ENCODE measurements at places on chromosomes 3 and 15. TPM values are rescaled to one million over a fixed set of nuclear protein-coding genes. Genes with fewer than 3 reads are reported as not detected.

DNA sequence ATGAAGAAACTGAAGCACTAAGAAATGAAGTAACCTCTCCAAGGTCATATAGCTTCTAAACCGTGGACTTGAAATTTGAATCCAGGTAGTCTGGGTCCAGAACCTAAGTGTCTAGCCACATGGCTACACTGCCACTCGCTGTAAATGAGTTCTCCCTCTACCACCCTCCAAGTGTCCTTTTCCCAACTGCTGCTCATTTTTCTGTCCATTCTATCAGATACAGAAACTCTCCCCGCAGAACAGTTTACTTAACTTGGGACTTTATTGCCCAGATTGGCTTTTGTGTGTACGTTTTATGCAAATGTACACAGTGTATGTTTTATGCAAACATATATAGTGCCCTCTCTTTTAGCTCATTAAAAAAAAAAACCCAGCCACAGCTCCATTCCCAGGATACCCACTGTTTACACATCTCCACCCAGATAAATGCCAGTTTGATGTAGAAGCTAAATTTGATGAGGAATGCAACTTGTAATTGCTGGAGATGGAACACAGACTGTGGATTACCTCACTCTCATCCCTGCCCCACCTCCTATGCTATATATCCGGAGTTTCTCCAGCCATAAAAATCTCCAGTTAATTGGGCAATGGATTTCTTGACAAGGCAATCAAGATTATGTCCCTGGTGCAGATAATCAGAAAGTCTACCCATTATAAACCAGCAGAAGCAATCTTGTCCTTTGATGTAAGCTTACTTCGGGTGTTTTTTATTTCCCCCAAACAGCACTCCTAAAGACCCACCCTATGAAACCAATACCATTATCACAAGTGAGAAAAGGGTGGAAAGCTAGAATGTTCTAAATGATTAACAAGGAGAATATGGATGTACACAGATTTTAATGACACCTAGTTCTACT, 42.0 kb downstream of the THBS1 start:
- H3K27me3 ChIP-seq: peaks cover 2% of the 10 kb centered on the region
- peaks cover 22% of the 10 kb centered on the region for H3K36me3 ChIP-seq
- H3K27ac ChIP-seq: peak overlapping the region; percentile 98
- H3K4me3 ChIP-seq: peak overlapping the region; percentile 71
- H3K4me1 ChIP-seq: peaks cover 62% of the 10 kb centered on the region

DNA sequence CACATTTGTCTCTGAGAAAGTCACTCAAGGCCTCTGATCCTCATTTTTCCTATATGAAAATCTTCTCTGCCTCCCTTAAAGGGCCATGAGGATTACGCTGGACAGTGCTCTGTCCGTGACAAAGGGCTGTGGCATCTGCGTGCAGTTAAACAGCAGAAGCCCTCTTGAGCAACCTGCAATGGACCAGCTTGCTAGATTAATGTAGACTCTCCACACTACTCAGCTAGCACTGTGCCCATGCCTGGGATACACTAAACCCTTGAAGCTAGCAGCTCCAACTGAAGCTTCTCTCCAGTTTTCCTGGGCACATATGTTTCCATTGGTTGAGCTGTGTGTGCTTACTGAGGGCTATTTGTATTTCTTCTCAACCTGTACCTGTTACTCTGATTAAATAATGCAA, 303.8 kb downstream of the RPLP1 start:
- peaks cover 74% of the 10 kb centered on the region for H3K4me1 ChIP-seq
- no peak for DNase-seq
- peak overlapping the region; percentile 82 for H3K27ac ChIP-seq
- no peak overlapping the region for H3K4me3 ChIP-seq
- peaks cover 2% of the 10 kb centered on the region for H3K27me3 ChIP-seq

GRCh38 chr15:60972301-60972700, 256.8 kb downstream of the RORA start:
- H3K4me1 ChIP-seq: no peaks in the 10 kb centered on the region
- no peaks in the 10 kb centered on the region for H3K36me3 ChIP-seq
- H3K27me3 ChIP-seq: peaks cover 2% of the 10 kb centered on the region
- H3K4me3 ChIP-seq: no peak overlapping the region
- H3K27ac ChIP-seq: no peak overlapping the region
- DNase-seq: no peak

DNA sequence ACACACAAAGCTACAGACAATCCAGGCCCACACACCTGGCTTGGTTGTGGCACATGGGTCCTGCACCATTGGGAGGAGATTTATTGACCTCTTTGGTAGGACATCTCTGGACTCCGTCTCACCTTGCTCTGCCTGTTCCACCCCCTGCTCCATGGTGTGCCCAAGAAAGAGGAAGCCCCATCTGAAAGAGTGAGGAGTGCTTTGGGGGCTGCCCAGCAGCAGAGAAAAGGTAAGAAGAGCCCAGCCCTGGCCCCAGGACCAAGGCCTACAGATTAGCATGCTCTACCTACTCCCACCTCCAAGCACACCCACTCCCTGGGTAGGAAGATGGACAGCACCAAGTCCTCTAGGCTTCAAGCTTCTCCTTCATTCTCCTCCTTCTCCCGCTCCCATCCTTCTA, 3.2 kb upstream of the DCAF1 start:
- no peak overlapping the region for H3K4me3 ChIP-seq
- peaks cover 3% of the 10 kb centered on the region for H3K36me3 ChIP-seq

- no peaks in the 10 kb centered on the region for H3K4me1 ChIP-seq
- H3K36me3 ChIP-seq: no peaks in the 10 kb centered on the region
- H3K27me3 ChIP-seq: peaks cover 9% of the 10 kb centered on the region
- H3K27ac ChIP-seq: no peak overlapping the region
- no peak overlapping the region for H3K4me3 ChIP-seq
Observed at GRCh38 chr15:71659730-71660067, 150.7 kb upstream of the NR2E3 start.

The PTPN23 gene
- 35.1 TPM for total RNA-seq

The GATM gene
- 0.86 TPM for total RNA-seq

DNA sequence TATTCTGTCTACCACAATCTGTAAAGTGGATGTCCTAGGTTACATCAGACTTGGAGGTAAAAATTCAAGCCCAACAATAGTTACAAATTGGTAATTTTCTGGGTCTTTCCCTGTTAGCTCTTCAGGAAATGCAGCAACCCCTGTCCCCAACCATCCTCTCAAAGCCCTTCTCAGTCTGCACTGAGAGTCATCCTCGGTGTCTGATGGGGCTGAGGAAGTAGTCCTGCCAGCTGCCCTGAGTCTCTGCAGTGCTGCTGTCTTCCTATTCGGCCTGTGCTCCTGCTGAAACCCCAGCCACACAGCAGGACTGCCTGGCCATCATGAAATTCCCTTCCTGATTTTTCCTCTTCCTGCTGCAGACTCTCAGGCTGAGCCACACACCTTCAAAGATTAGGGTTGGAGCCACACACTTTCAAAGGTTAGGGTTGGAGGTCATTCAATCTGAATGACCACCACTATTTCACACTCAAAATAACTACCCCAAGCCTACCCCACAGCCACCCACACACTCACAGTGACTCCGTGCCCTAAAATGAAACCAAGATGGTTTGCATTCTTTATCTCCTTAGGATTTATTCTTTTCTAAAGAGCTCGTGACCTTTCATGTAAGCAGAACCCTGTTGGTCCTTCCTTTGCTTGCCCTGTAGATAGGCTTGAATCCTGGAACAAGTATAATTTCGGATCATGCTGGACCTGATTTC, 17.6 kb downstream of the TRIM42 start:
- H3K4me3 ChIP-seq: no peak overlapping the region
- H3K27me3 ChIP-seq: peaks cover 3% of the 10 kb centered on the region
- H3K36me3 ChIP-seq: no peaks in the 10 kb centered on the region
- H3K4me1 ChIP-seq: no peaks in the 10 kb centered on the region
- no peak for DNase-seq

DNA sequence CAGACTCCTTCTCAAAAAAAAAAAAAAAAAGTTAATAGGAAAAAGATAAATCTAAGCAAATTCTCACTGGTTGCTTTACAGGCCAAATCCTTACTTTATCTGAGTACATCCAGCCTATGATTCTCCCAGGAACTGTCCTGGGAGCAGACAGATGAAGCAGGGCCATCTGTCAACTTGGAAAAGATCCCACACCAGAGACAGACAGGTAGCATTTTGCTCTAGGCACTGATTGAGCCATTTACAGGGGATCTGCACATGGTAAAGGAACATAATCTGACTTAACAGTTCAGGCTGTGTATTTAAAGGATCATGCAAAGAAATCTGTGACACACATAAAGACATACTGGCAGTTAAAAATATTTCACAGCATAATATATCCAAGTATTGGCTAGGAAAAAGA, 1006.5 kb downstream of the TBL1XR1 start:
- H3K4me1 ChIP-seq: no peaks in the 10 kb centered on the region
- DNase-seq: no peak
- H3K36me3 ChIP-seq: no peaks in the 10 kb centered on the region
- H3K27ac ChIP-seq: no peak overlapping the region

DNA sequence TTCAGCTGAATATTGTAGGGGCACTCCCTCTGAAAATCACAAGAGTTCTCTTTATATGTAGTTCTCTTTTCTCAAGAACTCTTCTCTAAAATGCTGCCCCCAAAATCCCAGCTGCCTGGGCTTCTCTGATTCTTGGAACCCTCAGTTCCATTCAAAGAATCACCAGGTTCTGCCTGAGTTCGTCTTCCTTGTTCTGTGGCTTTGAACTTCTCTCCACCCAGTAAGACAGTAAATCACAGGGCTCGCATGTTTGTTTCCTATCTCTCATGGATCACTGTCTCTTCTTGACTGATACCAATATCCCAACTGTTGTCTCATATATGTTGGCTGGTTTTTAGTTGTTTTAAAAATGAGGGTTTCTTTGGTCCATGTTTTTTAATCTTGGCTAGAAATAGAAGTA, 359.5 kb upstream of the CBLB start:
- no peaks in the 10 kb centered on the region for H3K27me3 ChIP-seq
- peaks cover 51% of the 10 kb centered on the region for H3K36me3 ChIP-seq
- H3K4me3 ChIP-seq: no peak overlapping the region

- no peak overlapping the region for H3K4me3 ChIP-seq
- peaks cover 5% of the 10 kb centered on the region for H3K27me3 ChIP-seq
- DNase-seq: no peak
- no peaks in the 10 kb centered on the region for H3K36me3 ChIP-seq
Observed at GRCh38 chr3:9167222-9167621, 82.2 kb downstream of the SRGAP3 start.

The P4HTM gene
- 34.5 TPM for total RNA-seq

DNA sequence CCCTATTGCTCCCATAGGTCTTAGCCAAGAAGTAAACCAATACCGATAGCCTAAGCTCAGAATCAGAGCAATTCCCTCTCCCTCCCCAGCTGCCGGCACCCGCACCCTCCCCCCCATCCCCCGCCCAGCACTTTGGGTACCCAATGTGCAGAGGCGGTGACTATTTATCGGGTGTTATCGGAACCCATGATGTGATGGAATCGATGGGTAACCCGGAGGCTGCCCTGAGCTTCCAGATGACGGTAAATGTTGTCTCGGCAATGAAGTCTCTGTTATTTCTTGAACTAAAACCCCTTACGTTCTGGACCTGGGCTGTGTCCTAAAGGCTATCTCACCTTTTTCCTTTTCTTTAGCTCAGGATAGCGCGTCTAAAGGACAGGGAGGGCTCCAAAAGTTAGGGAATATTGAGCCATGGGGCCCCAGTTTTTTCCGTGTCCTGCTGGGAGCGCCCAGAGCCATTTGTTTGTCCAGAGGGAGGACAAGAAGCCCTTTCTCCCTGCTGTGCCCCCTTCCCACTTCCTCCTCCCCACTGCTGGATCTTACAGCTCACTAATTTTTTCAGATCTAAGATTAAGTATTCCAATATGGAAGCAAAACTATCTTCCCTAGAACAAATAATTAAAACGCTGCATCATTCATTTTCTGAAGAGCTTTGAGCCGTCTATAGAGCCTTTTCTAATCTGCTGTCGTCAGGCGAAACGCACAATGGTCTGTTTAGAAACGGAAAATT, 1.5 kb downstream of the SLITRK3 start:
- H3K36me3 ChIP-seq: peaks cover 2% of the 10 kb centered on the region
- H3K4me1 ChIP-seq: no peaks in the 10 kb centered on the region
- H3K27me3 ChIP-seq: peaks cover 58% of the 10 kb centered on the region
- no peak overlapping the region for H3K27ac ChIP-seq
- no peak for DNase-seq
- H3K4me3 ChIP-seq: no peak overlapping the region

The TRAIP gene
- 26.5 TPM for total RNA-seq

- no peaks in the 10 kb centered on the region for H3K36me3 ChIP-seq
- H3K27ac ChIP-seq: no peak overlapping the region
- H3K4me1 ChIP-seq: no peaks in the 10 kb centered on the region
- no peak overlapping the region for H3K4me3 ChIP-seq
- H3K27me3 ChIP-seq: no peaks in the 10 kb centered on the region
- DNase-seq: no peak
Observed at GRCh38 chr3:184414418-184415202, 34.8 kb downstream of the CHRD start.

- H3K27ac ChIP-seq: no peak overlapping the region
- H3K4me3 ChIP-seq: no peak overlapping the region
- H3K4me1 ChIP-seq: no peaks in the 10 kb centered on the region
- H3K36me3 ChIP-seq: no peaks in the 10 kb centered on the region
- DNase-seq: no peak
Observed at GRCh38 chr3:74469151-74469550, 145.3 kb downstream of the CNTN3 start.

- peaks cover 28% of the 10 kb centered on the region for H3K36me3 ChIP-seq
- H3K27ac ChIP-seq: no peak overlapping the region
- no peak for DNase-seq
- H3K27me3 ChIP-seq: peaks cover 2% of the 10 kb centered on the region
- peaks cover 35% of the 10 kb centered on the region for H3K4me1 ChIP-seq
Observed at GRCh38 chr3:12997387-12997786, 75.8 kb downstream of the IQSEC1 start.

The ARPP21 gene
- total RNA-seq: not detected

- H3K27ac ChIP-seq: no peak overlapping the region
- no peak overlapping the region for H3K4me3 ChIP-seq
- H3K4me1 ChIP-seq: no peaks in the 10 kb centered on the region
- peaks cover 2% of the 10 kb centered on the region for H3K27me3 ChIP-seq
- H3K36me3 ChIP-seq: no peaks in the 10 kb centered on the region
- no peak for DNase-seq
Observed at GRCh38 chr3:53957831-53958230, 66.2 kb upstream of the SELENOK start.

The GLDN gene
- total RNA-seq: not detected

Measured in activated T-helper 1 cell treated with anti-CD3 and anti-CD28 coated beads, Interleukin-12 subunit alpha, Interleukin-12 subunit beta, Interleukin-2, Interleukin-4 antibody, amounts not matched to agents 30 ng/mL and 10 ng/mL and 1 ng/mL, durations not matched to agents 14 hours and 24 hours and 36 hours (primary cell).